ENCODE measurements at places on chromosomes 4 and X. TPM values are rescaled to one million over a fixed set of nuclear protein-coding genes. Genes with fewer than 3 reads are reported as not detected.

DNA sequence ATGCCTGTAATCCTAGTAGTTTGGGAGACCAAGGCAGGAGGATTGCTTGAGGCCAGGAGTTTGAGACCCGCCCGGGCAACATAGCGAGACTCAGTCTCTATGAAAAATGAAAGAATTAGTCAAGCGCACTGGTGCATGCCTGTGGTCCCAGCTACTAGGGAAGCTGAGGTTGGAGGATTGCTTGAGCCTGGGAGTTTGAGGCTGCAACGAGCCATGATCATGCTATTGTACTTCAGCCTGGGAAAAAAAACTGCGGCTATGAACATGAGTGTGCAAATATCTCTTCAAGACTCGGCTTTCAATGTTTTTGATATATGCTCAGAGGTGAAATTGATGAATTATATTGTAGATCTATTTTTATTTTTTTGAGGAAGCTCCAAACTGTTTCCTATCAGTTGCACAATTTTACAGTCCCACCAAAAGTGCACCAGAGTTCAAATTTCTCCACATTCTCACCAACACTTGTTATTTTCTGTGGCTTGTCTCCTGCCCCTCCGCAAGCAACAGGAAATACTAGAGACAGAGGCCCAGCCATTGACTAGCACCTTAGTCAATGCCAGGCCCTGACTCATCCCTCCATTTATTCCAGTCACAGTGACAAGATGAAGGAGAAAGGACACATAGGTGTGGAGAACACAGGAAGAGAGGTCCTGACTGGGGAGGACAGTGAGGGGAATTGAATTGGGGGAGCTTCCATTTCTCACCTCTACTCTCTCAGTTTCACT lies 33.1 kb upstream of the ZNF41 start:
- no peak for DNase-seq

- DNase-seq: no peak
These were observed 18.9 kb upstream of the USP9X start for GRCh38 chrX:41066391-41066790.

GRCh38 chrX:109270580-109271484 lies 211.1 kb downstream of the GUCY2F start:
- no peak for DNase-seq

- no peak for DNase-seq
These were observed 72.2 kb downstream of the GPR143 start for GRCh38 chrX:9693307-9694001.

- peak; percentile 67 for DNase-seq
These were observed 13.8 kb downstream of the RNF4 start for GRCh38 chr4:2482693-2483092.

DNA sequence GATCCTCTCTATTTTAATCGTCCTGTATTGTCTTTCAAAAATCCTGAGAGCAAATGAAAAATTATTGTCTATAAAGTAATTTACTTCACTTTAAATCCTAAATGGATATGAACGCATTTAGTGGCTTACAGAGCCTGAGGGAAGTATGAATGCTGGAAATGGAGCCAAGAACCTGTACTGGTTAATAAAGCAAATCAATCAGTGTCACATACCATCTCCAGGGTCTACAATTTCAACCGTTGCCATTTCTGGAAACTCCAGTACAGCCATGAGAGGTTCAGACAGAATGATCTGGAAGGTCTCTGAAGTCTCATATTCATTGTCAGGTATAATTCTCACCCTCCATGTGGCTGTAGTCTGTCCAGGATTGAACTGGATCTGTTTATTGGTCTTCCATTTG lies 76.6 kb downstream of the FREM3 start:
- no peak for DNase-seq

DNA sequence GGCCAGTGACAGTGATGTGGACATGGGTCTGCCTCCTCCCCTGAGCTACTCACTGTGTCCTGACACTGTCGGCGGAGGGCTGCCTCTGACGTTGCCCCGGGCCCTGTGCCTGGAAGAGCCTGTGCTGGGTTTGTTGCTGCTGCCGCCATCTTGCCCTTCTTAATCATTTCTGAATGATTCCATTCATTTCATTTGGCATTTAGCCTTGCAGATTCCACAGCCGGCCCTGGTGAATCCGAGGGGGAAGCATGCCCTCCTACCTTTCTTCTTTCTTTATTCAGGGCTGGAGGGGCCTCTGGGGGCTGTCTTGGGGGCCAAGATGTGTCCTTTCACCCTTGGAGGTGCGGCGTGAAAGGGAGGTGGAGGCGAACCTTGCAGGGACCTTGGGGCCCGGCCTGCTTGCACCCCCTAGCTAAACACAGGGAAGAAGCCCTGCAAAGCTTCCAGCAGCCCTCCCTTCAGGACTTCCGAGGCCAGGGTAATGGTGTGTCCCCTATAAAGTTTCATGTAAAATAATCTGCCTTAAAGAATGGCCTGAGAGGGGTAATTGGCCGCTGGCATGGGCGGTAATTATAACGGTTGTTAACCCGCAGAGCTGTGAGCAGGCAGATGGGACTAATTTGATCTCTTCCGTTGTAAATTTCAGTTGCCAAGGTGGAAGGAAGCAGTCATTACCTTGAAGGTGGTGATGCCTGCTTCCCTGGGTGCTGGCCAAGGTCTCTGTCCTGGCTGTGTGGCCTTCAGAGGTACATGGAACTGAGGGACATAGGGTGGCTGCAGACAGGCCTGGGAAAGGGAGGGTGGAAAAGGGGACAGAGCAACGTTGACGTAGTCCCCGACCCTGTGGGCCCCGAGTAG lies 92.3 kb downstream of the PSAPL1 start:
- DNase-seq: no peak

DNA sequence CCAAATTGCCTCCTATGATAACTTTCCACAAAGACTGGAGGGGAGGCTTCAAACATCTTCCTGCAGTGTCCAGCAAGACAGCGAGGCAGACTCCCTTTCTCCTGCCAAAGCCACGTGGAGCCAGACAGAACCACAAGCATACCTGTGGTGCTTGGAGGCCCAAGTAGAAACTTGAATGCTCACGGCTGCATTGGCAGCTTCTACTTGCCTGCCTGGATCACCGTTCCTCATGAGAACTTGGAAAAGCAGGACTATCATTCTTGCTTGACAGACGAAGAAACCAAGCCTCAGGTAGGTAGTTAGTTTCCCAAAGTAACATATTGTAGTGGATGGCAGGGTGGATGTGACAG lies 216.3 kb upstream of the SFRP2 start:
- DNase-seq: no peak

DNA sequence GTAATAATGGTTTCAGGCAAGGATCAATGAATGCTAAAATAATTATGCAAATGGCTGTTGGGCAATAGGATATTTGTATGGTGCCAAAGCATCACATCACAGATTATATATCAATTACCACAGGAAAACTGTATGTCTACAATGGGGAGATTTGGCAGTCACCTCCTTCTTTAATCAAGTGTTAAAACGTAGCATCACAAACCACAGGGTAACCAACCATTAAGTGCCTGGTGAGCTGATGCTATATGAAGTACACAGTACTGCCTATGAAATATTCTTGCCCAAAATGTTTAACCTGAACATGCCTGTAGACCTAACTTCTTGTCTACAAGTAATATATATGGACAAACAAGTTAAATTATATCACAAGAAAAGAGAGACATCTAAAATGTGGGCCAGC lies 25.3 kb downstream of the MECP2 start:
- DNase-seq: no peak

- DNase-seq: peak; percentile 47
These were observed 111.7 kb upstream of the RPS6KA3 start for GRCh38 chrX:20378233-20378920.

DNA sequence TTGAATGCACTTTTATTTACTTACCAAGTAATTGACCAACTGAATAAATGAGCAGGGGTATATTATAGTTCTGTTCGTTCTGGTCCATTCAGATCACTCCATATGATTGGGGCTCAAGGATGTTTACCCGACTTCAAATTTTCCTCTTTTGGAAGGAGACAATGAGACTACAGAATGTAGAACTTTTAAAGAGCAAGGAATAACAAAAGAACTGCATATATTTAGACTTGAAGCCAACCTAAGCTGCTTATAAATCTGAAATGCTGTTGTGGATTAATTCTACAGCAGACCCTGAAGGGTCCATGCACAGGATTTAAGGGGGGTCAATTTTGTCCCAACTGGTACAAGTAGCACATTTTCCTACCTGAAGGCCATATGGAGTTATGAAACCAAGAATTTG lies 610.8 kb downstream of the RAB28 start:
- DNase-seq: no peak

DNA sequence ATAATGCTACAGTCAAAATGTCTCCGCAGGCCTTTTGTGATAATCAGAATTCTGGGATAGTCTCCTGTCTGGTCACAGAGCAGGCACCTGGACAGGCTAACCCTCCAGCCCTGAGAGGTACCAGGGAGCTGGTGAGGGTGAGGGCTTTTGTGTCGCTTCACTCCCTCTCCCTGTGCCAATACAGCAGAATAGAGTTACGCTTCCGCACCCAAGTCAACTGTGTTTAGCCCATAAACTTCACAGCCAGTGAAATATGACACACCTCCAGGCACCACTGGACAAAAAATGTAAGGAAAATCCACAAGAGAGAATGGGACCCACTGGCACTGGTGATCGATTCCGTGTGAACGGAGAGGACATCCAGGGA lies 1.3 kb downstream of the GAK start:
- no peak for DNase-seq

GRCh38 chrX:28127662-28128061 lies 146.4 kb upstream of the DCAF8L1 start:
- DNase-seq: no peak

DNA sequence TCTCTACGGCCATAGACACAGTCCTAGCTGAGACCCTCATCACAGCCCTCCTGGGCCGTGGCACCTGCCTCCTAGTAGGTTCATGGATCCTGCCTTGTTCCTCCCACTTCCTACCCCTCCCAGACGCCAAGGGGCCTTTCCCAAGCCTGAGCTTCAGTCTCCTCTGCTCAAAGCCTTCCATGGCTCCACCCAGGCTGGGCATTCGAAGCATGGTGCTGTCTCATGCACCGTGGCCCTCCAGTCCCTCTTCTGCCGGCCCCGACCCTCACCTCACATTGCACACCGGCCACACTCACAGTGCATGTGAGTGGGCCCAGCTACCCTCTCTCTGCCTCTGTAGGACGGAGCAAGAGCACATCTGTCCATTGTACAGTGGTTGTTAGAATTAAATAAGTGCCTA lies 21.7 kb upstream of the KIAA0232 start:
- DNase-seq: no peak

- DNase-seq: no peak
These were observed 30.0 kb upstream of the TADA2B start for GRCh38 chr4:7013175-7013574.

- peak; percentile 45 for DNase-seq
These were observed 61.1 kb downstream of the DCLK2 start for GRCh38 chr4:150139297-150139865.

DNA sequence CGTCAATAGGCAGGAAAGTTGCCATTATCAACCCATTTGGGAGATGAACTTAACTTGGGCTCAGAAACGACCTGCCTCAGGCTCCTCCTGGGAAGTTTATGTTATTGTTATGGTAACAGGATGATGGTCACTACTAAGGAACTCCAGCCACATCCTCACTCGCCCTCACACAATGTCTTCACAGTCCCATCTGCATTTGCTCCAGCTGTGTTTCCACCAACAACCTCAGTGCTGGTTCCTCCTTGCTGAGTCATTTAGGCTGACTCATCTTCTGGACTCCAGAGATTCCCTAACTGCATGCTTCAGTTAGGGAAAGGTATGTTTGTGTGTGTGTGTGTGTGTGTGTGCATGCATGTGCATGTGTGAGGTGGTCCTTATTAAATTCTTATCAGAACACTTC lies 293.4 kb upstream of the BOD1L1 start:
- DNase-seq: no peak

DNA sequence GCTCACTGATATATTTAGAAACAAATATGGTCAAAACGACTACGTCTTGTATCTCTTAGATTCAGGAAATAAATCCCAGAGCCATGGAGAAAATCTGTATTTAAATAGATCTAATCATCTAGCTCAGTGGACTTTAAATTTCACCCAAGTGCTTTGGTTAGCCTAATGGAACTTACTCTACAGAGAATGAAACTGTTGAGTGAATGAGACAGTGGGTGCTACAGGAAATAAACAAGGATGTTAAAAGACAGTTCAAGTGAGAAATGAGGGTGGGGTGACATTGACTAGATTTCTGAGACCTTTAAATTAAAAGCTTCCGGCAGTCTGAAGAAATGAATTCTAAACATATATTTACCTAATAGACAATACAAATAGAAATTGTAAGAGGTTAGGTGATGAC lies 2197.0 kb downstream of the ARAP2 start:
- DNase-seq: no peak

GRCh38 chrX:46407753-46408130 lies 137.5 kb downstream of the ZNF674 start:
- DNase-seq: no peak

GRCh38 chrX:46707274-46707965 lies 51.5 kb downstream of the SLC9A7 start:
- DNase-seq: no peak

GRCh38 chrX:79081895-79082512 lies 62.5 kb upstream of the GPR174 start:
- DNase-seq: peak; percentile 49

GRCh38 chr4:161359491-161359890 lies 804.3 kb downstream of the FSTL5 start:
- DNase-seq: no peak

The SLC4A4 gene
- total RNA-seq: 3.9 TPM

The PCSK1N gene
- total RNA-seq: 0.93 TPM

The KLHL13 gene
- 0.30 TPM for total RNA-seq

The FAM184B gene
- total RNA-seq: not detected

The SMARCA1 gene
- not detected for total RNA-seq

The PHOX2B gene
- not detected for total RNA-seq

Measured in activated CD8-positive, alpha-beta memory T cell treated with anti-CD3 and anti-CD28 coated beads, Interleukin-2, amount 10 ng/mL, durations not matched to agents 7 days and 5 days (primary cell).